Smooth muscle cell of the brain vasculature (primary cell): ENCODE measurements at places on chromosomes 2 and 18.

DNA sequence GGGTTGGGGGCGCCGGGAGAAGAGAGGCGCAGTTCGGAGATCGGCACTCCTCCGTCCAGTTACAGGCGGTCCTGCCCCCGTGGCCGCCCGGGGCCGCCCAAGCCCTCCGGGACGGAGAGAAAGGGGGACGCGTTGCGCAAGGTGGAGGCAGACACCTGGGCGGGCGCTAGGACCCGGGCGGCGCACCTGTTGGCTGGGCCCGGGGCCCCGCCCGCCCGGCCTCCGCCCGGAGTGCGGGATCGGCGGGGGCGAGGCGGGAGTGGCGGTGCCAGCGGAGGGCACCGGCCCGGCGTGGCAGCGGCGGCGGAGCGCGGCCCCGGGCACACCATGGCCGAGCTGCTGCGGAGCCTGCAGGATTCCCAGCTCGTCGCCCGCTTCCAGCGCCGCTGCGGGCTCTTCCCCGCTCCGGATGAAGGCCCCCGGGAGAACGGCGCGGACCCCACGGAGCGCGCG, at the start of gene SGPP2:
Gene SGPP2 (plus strand): TSS at position 268 of the 453 bp plus-strand sequence. CDS start 60 bp downstream, at position 328.
- no peak for DNase-seq

DNA sequence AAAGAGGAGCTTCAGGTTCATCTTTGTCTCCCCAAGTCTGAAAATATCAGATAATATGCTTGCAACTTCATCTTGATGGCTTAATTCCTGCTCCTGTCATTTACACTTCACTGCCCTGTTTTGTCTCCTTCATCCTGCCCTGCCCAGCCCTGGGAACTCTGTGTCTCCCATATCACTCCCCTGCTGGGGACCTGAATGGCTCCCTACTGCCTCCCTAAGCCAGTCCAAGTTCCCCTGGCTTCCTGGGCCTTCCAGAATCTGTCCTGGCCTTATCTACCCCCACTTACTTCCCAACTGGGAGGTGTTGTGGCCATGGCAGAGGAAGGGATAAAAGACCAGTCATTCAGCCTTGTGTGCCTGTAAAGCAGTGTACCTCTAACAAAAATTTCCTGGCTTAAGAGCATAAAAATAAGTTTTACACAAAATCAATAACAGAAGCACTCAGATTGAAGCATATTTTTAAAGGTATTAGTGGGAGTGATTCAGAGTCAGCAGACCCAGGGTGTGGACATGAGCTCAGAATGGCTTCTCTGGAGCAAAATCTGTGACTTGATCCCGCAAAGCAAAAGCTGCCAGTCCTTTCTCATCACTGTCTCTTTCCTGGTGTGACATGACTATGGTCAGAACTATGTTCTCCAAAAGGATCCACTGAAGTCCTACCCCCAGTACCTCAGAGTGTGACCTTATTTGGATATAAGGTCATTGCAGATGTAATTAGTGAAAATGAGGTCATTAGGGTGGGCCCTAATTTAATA, 59.1 kb downstream of the INO80C start:
- no peak for DNase-seq

DNA sequence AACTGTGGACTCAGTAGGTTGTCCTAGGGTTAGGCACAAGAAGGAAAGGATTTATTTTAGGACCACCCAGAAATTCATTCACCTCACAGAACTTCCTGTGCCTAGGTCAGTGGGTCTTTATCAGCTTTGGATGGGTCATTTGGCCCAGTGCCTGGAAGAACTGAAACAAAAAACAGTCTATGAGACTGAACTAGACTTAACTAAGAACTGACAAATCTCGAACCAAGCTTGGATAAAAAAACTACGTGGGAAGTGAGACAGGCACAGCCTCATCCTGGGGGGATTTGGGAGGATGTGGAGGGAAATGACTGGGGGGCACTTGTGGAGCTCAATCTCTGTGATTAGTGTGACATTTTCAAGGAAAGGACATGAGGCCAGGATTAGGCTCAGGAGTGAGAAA, 2.3 kb upstream of the OST4 start:
- DNase-seq, result no peak

DNA sequence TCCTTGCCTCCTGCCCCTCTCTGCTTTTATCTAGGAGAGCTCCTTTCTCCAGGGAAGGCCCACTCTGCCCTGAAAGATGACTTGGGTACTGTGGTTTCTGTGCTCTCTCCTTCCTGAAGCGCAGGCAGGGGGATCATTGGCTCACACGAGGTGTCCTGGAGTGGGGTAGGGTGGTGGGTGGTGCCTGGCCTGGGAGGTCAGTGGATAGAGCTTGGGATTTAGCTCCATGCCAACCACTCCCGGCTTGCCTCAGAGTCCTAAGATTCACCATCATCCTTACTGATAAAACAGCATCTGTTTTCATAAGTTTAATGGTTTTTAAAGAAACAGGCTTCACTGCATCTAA, 63.1 kb downstream of the CIB4 start:
- DNase-seq, result no peak

GRCh38 chr2:146777181-146777580, 1067.6 kb upstream of the ACVR2A start:
- no peak for DNase-seq

GRCh38 chr2:46825939-46826568, 89.6 kb downstream of the MCFD2 start:
- no peak for DNase-seq

GRCh38 chr2:189142893-189143759, 36.4 kb downstream of the COL5A2 start:
- no peak for DNase-seq

GRCh38 chr2:237932731-237933131, 34.1 kb upstream of the UBE2F start:
- DNase-seq, result no peak

- DNase-seq, result no peak
Observed at GRCh38 chr2:28979041-28979440, 2.1 kb upstream of the TOGARAM2 start.
